ENCODE measurements at places on chromosomes 1 and 21.

DNA sequence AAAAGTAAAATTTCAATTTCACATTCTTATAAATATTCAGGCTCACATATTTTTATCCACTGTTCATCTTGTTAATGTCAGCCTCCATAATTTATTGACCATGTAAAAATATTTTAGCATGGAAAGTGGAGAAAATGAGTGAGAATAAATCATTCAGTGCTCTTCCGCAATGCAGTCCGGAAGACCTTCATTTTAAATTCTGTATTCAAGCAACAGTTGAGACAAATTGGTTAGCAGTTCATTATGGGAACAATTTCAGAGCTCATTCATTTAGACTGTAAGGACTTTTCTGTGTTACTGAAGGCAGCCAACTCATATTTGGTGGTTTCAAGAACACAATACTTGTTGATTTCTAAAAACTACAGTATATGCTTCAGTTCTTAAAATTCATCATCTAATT is 97.8 kb downstream of the TYW3 start:
- no peak for DNase-seq

GRCh38 chr1:183693521-183693920 is 40.4 kb upstream of the APOBEC4 start:
- DNase-seq: no peak

GRCh38 chr1:85047472-85048295 is 616 bp downstream of the MCOLN3 start:
- DNase-seq: no peak

GRCh38 chr1:4951601-4952000 is 297.2 kb downstream of the AJAP1 start:
- DNase-seq: no peak

GRCh38 chr1:38839363-38839762 is 20.2 kb downstream of the RRAGC start:
- DNase-seq: no peak

GRCh38 chr1:212034516-212035122 is 738 bp downstream of the INTS7 start:
- no peak for DNase-seq

GRCh38 chr1:214979191-214979590 is 103.3 kb upstream of the KCNK2 start:
- DNase-seq: no peak
